ENCODE measurements at places on chromosomes 7 and 10.

GRCh38 chr10:13470270-13470669 is 58.5 kb downstream of the BEND7 start:
- DNase-seq, result no peak

DNA sequence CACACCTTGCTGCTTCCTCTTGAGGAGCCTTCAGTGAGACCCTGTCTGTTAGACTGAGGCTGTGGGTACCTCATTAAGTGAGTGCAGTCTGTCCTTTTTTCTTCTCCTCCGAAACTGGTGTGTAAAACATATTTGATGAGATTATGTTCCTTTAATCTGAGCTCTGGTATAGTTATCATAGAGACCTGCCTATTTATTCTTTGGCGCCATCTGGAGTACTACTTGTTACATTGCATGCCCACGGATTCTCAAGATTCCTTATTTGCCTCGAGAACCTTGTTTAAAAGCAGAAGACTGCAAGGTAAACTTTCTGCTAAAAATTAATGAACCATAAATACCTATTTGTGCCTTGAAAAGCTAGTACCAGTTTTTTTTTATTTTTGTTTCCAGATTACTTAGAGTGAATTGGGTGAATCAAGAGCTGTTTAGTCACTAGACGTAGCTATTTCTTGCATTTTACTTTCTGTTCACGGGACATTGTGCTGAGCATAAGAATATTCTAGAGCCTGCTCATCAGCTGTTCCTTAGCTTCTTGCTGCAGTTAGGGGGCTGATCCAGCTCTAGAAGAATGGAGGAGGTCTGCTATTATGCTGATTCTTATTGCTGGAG is 16.9 kb upstream of the STMP1 start:
- DNase-seq, result peak; percentile 65

- peak; percentile 9 for DNase-seq
Observed at GRCh38 chr10:95567903-95568630, 6.9 kb upstream of the SORBS1 start.

GRCh38 chr7:56493704-56494450 is 377.7 kb upstream of the NUPR2 start:
- DNase-seq, result no peak

DNA sequence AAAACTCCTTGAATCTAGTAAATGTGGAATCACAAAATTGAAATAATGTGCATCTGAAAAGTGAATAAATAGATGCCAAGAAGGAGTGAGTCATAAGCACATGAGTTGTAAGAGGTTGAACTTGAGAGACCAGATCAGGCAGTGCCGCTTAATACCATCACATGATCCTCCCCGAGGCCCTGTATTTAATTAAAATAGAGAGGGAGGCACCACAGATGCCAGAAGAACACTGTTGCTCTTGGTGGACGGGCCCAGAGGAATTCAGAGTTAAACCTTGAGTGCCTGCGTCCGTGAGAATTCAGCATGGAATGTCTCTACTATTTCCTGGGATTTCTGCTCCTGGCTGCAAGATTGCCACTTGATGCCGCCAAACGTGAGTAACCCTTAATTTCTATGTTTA is at the start of gene GPNMB:
Gene GPNMB, plus strand, starts transcription at position 221 of the 400 bp plus-strand sequence. Its CDS starts 83 bp downstream, at position 304.
- DNase-seq, result peak; percentile 90

DNA sequence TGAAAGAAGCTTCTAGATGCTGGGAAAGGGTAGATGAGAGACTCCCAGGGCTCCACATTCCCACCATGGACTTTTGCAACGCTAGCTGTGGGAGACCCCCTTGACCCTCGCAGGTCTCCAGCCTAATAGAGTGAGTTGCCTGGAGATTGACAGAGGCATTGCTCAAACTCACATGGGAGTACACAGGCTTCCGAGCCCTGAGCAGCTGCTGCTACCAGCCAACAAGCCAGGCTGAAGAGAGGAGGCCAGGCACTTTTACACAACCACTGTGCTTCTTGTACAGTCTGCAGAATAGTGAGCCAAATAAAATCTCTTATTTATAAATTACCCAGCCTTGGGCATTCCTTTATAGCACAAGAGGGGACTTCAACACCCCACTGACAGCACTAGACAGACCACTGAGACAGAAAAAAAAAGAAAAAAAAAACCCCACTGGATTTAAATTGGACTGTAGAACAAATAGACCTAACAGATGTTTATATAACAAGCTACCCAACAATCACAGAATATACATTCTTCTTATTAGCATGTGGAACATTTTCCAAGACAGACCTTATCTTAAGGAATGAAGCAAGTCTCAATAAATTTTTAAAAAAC is 146.2 kb downstream of the ZFAND4 start:
- DNase-seq, result no peak

GRCh38 chr10:73730153-73730906 is 13.8 kb upstream of the SEC24C start:
- peak; percentile 90 for DNase-seq

DNA sequence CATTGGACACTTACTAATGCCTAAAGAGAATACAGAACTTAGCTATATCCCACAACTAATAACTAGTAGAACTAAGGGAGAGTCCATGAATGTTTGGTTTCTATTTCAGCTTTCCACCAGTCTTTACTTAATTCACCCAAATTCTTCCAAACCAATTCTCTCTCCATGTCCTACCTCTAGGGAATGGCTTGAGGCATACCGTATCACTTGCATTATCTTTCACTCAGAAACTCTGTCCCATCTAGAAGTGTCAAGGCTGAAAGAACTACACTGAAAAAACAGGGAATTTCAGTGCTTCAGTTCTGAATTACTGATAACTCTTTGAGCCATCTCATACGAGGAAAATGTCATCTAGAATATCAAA is 758 bp downstream of the TMEM168 start:
- DNase-seq, result no peak

- no peak for DNase-seq
Observed at GRCh38 chr7:120859459-120859858, 1.5 kb upstream of the TSPAN12 start.

DNA sequence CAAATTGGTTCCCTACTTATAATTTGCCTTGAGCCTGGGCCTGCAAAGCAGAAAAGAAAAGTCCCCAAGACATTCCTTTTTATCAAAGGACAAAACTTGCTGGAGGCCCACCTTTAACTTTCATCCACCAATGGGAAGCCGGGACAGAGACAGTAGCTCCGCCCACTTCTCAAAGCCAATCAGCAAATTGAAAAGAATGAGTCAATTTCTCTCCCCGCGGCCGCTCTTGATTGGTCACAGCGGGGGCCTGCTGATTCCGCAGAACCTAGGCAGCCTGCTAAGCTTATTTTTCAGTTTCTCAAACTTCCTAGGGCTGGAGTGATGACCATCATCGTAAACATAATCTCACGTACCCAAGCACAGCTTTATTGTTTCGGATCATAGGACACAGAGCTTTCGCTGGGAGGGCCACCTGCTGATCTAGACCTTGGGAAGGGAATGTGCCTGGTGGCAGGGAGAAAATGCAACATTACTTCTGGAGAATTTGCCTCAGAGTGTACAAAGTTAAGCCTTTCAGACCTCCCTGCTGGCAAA is at the start of gene SLC13A4:
Gene SLC13A4, minus strand, starts transcription at position 51 of the 534 bp plus-strand sequence. CDS start 690 bp downstream, outside the sequence.
- DNase-seq, result peak; percentile 32

DNA sequence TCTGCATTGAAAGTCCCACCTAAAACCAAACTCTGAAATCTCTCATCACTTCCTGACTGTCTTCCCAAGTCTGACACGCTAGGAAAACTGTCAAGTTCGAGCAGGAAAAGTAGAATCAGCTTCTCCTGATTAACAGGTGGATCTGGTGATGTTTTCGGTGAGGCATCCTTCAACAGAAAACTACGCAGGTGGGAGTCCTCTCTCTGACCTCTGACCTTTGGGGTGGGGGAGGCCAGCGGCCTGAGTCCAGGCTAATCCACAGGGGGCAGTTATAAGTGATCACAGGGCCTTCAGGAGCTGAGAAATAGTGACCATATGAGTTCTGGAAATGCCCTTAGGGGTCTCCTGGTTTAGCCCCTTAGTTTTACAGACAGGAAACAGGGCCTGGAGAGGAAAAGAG is 13.4 kb upstream of the NPFFR1 start:
- DNase-seq, result no peak

DNA sequence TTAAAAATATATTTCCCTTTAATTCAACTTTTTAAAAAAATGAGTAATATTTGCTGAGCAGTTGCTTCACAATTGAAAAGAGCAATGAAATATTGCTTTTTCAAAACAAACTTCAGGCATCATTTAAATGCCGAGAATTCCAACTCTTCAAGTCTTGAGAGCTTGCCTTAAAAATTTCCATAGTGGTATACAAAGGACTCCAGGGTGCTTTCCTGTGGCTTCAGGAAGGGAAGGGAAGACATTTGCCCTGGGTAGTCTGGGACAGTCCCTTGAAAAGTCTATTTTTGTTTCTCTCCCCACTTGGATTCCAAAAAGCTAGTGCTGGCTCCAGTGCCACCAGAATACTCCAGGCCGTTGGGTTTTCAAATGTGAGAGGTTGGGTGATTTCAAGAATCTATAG is 71.7 kb downstream of the HYCC1 start:
- no peak for DNase-seq

DNA sequence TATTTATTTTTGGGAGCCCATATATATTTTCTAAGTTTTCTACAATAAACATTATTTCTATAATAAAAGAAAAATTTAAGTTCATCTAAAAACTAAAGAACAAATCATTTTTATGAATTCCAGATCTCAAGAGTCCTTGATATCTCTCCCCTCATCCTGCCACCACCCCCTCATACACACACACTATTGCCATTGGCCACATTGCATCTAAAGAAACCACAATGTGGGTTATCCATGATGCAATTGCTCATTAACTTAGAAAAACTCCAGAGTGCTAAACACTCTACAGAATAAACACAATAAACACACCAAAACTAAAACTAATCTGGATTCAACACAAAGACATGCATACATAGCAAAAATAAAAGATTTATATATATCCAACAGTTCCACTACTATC is 37.8 kb downstream of the FAM13C start:
- no peak for DNase-seq

GRCh38 chr7:23347682-23348180 is 48.6 kb downstream of the MALSU1 start:
- DNase-seq, result peak; percentile 93

DNA sequence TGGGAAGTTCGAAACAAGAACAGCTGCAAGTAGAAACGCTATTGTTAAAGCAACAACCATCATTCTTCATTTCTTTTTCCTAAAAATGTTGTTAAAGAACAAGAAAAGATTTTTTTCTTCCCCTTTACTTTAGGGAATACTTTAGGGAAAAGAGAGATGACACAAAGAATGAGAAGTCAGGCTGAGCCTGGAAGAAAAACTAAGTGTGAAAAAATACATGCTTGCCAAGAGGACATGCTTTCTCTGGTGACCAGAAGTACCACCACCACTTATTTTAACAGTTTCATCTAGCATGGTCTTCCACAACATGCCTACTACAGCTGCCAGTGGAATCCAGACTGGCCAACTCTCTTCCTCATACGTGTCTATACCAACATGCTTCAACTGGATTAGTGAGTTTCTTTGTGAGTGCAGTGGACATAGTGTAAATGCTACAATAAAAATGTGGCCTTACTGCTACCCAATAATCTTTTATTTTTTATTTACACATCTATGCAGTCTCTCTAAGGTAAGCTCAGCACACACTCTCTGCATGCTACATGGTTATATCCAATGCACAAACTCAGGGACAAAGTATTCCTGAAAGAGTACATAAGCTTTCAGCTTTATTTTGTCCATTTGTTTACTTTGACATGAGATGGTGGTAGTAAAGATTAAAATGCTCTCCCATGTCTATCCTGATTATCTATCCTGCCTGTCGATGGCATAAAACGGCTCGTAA is 196.2 kb downstream of the TAX1BP1 start:
- no peak for DNase-seq

- no peak for DNase-seq
Observed at GRCh38 chr10:98062424-98062823, 32.0 kb upstream of the CRTAC1 start.

- no peak for DNase-seq
Observed at GRCh38 chr10:90443342-90443741, 414.5 kb downstream of the HTR7 start.

DNA sequence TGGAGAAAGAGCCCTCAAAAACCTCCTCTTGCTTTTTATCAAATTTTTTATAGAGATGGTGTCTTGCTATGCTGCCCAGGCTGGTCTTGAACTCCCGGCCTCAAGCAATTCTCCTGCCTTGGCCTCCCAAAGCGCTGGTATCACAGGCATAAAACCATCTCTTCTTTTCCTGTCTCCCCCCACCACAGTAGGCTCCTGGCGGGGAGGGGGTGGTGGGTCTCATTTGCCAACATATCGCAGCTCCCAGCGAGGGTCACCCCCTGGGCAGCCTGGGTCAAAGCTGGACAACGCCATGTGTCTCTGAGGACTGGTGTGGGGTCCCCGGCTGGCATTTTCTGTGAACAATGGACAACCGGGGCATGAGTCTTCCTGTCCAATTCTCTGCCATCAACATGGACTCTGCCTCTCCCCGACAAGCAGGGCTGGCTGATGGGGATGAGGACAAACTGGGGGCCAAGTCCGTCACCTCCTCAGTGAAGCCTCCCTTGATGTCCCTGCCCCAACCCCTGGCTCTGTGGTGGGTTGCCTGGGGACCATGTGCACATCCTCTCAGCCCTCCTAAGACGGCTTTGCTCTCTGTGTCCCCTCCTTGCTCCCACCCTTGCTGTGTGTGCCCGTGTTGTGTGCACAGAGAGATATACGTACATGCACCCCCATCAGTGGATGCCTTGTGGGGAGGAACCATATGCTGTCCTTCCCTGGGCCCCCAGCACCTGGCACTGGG is 86.4 kb upstream of the GNA12 start:
- DNase-seq, result no peak

DNA sequence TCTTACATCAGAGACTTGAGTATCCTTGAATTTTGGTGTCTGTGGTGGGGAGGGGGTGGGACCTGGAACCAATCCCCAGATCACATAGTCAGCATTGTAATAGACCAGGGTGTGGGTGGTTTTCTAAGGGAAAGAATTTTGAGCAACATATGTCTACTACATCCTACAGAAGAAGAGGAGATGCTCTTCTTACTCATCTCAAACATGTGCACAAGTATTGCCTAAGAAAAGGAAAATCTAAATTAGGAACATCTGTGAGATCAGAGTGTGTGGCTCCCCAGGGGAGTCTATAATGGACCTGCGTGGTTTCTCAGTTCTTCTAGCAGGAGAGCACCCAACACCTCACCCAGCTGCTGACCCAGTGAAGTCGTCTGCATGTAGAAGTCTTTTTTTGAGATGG is 148.8 kb downstream of the CCDC3 start:
- no peak for DNase-seq
